Right atrium auricular region (tissue), 2 donors: ENCODE measurements at places on chromosomes 7 and 10. TPM values are rescaled to one million over a fixed set of nuclear protein-coding genes. Genes with fewer than 3 reads are reported as not detected.

- DNase-seq: no peak
Observed at GRCh38 chr10:5549462-5550249, 24.9 kb downstream of the CALML3 start.

- DNase-seq: no peak
Observed at GRCh38 chr10:113751181-113751732, at the start of gene PLEKHS1. Gene PLEKHS1 (plus strand): TSS chr10:113751682. CDS start chr10:113755278, 3,596 bp downstream.

- no peak for DNase-seq
Observed at GRCh38 chr10:16648366-16648765, 126.7 kb upstream of the C1QL3 start.

Gene CYP2W1
- total RNA-seq: not detected

GRCh38 chr10:97904018-97904381, 54.4 kb downstream of the GOLGA7B start:
- DNase-seq: no peak
